ENCODE measurements at places on chromosomes 11 and 22.

GRCh38 chr22:17043521-17043920 lies 35.5 kb upstream of the GAB4 start:
- DNase-seq: no peak

GRCh38 chr11:75035911-75036565 lies 47.3 kb downstream of the NEU3 start:
- no peak for DNase-seq

DNA sequence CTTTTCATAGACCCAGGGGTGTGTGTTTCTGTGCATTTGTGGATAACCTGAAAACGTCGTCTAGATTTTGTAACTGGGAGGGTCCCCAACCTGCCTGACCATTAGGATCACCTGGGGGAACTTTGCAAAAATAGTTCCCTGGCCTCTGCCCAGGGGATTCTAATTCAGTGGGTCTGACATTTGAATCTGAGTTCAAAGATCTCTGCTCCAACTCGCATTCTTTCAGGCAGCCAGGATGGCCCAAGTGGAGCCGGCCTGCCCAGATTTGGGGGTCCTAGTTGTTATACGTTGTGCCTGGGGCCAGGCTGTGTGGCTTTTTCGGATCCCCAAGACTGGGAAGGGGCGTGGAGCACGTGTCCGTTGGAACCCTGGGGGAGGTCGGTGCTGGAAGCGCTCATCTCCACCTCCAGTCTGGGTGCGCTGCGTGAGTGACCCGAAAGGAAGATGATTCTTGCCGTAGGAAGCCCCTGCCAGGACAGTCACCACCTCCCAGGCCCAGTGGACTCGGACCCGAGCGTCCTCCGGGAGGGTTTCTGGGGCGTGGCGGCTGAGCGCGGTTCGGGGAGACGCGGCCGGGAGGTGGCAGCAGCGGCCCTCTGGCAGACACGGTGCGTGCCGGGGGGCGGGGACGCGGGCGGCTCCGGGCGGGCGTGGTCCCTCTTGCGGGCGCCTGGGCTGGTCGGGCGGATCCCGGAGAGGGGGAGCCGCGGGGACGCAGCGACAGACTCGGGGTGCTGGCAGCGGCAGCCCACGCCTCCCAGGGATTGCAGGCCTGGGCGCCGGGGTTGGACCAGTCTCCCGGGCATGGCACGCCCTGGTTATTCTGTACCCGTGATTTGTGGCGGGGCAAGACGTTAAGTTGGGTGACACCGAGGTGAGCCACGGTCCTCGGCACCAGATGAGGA lies 29.2 kb upstream of the PLET1 start:
- peak; percentile 38 for DNase-seq

GRCh38 chr11:123054301-123055065 lies 7.5 kb downstream of the HSPA8 start:
- DNase-seq: peak; percentile 22

- DNase-seq: no peak
Measured at GRCh38 chr11:15865212-15865987, 490.9 kb downstream of the SOX6 start.

GRCh38 chr11:33044285-33044756 lies 4.9 kb downstream of the TCP11L1 start:
- no peak for DNase-seq

DNA sequence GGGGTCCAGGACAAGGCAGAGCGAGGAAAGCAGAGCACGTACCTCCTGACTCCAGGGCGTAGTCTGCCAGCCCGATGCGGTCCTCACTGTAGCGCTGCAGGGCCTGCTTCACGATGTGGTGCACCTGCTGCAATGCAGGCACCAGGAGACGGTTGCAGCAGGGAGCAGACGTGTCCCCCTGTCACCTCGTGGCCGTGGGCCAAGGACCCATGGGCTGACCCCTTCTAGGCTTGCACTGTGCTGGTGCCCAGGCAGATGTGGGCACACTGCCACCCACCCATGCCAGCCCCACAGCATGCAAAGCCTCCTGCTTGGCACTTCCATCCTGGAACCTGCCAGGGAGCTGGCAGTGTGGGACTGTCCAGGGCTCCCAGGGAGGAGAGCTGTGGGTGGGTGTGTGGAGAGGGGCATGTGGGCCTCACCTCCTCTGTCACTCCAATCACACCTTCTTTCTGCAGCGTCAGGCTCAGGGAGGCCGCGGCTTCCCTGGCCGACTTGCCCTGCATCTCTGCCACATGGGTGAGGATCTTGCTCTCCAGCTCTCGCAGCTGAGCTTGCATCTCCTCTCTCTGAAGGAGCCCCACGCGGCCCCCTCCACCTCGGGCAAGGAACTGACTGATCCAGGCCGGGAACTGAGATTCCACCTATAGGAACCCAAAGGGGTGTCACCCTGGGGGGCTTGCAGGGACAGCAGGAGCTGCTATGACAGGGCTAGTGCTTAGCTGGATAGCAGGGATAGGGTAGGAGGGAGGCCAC lies 16.3 kb downstream of the SUN2 start:
- DNase-seq: no peak

All from GDM1 (cell line).